ENCODE measurements at places on chromosomes 5 and 9. TPM values are rescaled to one million over a fixed set of nuclear protein-coding genes. Genes with fewer than 3 reads are reported as not detected.

Gene LRRC70
- total RNA-seq, result 0.51 TPM

DNA sequence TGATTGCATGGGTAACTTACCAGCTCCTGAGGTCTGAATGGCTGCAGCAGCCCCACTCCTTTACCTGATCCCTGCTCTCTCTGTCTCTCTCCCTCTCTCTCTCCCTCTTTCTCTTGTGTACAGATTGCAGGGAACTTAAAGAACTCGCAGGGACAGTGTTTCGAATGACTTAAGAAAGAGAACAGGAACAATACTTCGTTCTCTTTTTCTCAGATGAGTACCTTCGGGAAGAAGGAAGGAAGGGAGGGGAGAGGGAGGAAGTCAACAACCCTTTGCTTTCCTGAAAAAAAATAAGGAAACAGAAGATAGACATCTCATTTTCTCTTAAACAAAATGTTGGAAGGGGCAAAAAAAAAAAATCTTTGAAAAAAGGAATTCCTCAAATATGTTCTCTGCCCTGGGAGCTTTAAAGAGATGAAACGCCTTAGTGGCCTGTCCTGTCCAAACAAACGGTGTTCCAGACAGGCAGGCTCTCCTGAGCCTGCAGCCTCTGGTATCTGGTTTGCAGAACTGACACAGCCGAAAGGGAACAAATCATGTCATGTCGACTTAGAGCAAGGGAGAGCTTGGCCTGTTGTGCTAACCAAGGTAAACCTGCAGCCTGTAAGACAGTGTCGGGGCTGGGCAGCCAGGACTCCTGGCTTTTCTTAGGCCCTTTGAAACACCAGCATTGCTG lies at the start of gene ZNF366:
ZNF366 (minus strand) TSS at position 180 of the 676 bp plus-strand sequence. CDS start 45,914 bp downstream, outside the sequence.
- no peaks in the 10 kb centered on the region for H3K27me3 ChIP-seq
- H3K4me1 ChIP-seq, result peaks cover 48% of the 10 kb centered on the region
- no peaks in the 10 kb centered on the region for H3K36me3 ChIP-seq

GRCh38 chr9:110874963-110875674 lies 163.2 kb downstream of the LPAR1 start:
- no peak for DNase-seq
- H3K36me3 ChIP-seq, result peaks cover 14% of the 10 kb centered on the region
- H3K27me3 ChIP-seq, result no peaks in the 10 kb centered on the region
- H3K27ac ChIP-seq, result no peak overlapping the region
- H3K4me1 ChIP-seq, result peaks cover 7% of the 10 kb centered on the region

- H3K36me3 ChIP-seq, result no peaks in the 10 kb centered on the region
- H3K27me3 ChIP-seq, result peaks cover 12% of the 10 kb centered on the region
- no peak overlapping the region for H3K27ac ChIP-seq
- no peak overlapping the region for H3K4me3 ChIP-seq
These were observed 121.0 kb downstream of the PDZD2 start for GRCh38 chr5:31759925-31760324.

Gene PRRX2
- total RNA-seq, result 145 TPM

Gene ARL14EPL
- total RNA-seq, result not detected

Gene NXNL2
- 3.1 TPM for total RNA-seq

DNA sequence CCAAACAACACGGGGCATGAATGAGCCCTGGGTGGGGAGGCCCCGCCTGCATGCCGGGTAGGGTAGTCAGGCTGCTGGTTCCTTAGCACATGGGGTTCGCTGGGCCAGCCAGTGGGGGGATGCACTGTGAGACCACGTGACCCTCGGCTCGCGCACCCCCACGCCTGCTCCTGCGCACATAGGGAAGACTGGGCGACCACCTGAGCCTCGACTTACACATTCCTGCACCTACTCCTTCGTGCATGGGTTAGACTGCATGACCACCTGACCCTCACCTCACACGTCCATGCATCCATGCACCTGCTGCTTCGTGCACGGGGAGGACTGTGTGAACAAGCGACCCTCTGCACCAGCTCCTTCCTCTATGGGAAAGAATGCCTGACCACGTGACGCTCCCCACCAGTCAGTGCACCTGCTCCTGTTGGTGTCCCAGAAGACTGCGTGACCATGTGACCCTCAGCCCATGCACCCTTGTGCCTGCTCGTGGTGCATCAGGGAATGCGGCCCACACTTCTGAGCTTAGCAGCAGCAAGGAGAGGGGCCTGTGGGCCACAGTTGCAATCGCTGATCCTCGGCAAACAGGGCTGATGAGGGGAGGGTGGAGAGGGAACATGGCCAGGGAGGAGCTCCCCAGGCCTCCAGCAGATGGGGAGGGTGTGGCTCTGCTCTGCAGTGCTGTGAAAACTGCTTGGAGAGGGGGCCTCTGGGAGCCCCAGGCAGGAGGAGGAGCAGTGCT lies 18.1 kb downstream of the LPCAT1 start:
- H3K4me1 ChIP-seq, result no peaks in the 10 kb centered on the region
- no peak overlapping the region for H3K4me3 ChIP-seq
- no peak for DNase-seq

GRCh38 chr5:78630047-78630446 lies 18.5 kb downstream of the LHFPL2 start:
- no peaks in the 10 kb centered on the region for H3K36me3 ChIP-seq
- no peak for DNase-seq
- no peak overlapping the region for H3K27ac ChIP-seq
- H3K4me3 ChIP-seq, result no peak overlapping the region

DNA sequence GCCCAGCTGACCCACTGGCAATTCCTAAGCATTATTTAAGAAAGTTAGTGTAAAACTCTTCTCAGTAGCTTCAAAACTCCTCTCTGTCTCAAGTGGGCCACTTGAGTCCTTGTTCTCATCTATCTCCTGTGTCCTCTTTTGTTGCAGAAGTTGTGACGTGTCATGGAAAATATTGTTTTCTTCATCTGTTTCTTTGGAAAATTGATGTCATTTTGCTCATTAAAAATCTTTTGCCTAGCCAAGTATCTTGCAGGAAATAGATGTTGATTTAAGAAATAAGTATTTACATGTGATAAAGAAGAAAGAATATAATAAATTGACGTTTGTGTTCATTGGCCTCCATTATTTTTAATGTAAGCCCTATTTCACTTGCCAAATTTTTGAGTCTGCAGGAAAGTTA lies 1158.4 kb upstream of the SEMA6A start:
- no peaks in the 10 kb centered on the region for H3K36me3 ChIP-seq
- H3K4me3 ChIP-seq, result no peak overlapping the region
- no peak overlapping the region for H3K27ac ChIP-seq

- peak; percentile 81 for DNase-seq
- peak overlapping the region; percentile 75 for H3K4me3 ChIP-seq
- H3K36me3 ChIP-seq, result no peaks in the 10 kb centered on the region
- no peaks in the 10 kb centered on the region for H3K27me3 ChIP-seq
- H3K4me1 ChIP-seq, result peaks cover 23% of the 10 kb centered on the region
These were observed 6.2 kb upstream of the KLF9 start for GRCh38 chr9:70420441-70421271.

GRCh38 chr5:133758641-133759040 lies 146.3 kb upstream of the FSTL4 start:
- no peak overlapping the region for H3K27ac ChIP-seq
- H3K4me3 ChIP-seq, result no peak overlapping the region
- peak; percentile 18 for DNase-seq
- H3K4me1 ChIP-seq, result no peaks in the 10 kb centered on the region
- H3K27me3 ChIP-seq, result peaks cover 6% of the 10 kb centered on the region
- no peaks in the 10 kb centered on the region for H3K36me3 ChIP-seq

DNA sequence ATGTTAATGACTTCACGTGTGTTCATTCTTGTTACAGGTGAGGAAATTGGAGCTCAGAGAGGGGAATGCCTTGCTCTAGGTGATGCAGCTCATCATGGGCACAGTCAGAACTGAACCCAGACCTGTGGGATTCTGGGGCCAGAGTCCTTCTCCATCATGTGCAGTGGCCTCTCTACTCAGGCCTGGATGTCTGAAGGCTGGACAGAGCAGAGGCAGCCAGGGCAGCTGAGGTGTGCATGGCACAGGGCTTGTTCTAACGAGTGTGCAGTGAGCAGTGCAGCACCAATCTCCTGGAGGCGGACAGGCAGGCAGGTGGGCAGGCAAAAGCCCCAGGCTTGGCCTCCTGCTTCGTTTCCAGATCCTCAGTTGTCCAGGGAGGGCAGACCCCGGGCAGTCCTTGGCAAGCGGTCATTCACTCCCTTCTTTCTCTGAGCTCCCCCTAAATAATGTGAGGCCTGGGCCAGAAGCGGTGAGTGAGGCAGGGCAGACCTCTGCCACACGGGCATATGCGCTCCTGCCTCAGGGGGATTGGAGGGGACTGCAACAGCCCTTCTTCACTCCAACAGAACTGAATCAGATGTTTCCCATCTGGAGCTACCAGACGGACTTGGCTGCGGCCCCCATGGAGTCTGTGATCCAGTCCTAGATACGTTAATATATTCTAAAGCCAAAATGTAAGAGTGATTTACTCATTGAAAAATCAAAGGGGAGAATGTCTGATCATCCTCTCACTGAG lies 68.7 kb upstream of the FSTL4 start:
- no peak for DNase-seq
- H3K36me3 ChIP-seq, result no peaks in the 10 kb centered on the region
- H3K27me3 ChIP-seq, result peaks cover 14% of the 10 kb centered on the region
- no peaks in the 10 kb centered on the region for H3K4me1 ChIP-seq

- H3K4me3 ChIP-seq, result no peak overlapping the region
- H3K36me3 ChIP-seq, result no peaks in the 10 kb centered on the region
These were observed 13.9 kb upstream of the SGCD start for GRCh38 chr5:156312897-156313694.

GRCh38 chr9:842635-843426 lies 1.3 kb downstream of the DMRT1 start:
- no peak overlapping the region for H3K27ac ChIP-seq
- H3K27me3 ChIP-seq, result peaks cover 49% of the 10 kb centered on the region
- H3K4me3 ChIP-seq, result no peak overlapping the region
- no peak for DNase-seq
- no peaks in the 10 kb centered on the region for H3K36me3 ChIP-seq
- H3K4me1 ChIP-seq, result no peaks in the 10 kb centered on the region

DNA sequence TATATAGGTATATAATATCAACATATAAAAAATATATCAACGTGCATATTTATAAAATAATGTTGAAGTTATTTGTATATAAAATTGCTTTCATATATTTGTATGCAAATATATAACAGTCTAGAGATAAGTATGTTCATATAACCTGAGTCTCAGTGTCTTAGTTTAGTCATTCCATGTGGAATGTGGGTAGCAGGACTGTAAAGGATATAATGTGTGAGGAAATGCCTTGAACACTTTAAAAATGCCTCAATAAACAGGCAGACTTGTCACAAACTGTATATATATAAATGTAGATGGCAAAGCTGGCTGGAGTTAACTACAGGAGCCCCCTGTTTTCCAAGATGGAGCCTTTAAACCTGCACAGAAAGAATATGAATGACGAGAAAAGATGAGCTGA lies 48.4 kb downstream of the CCDC125 start:
- H3K4me3 ChIP-seq, result no peak overlapping the region
- peaks cover 24% of the 10 kb centered on the region for H3K36me3 ChIP-seq
- H3K27me3 ChIP-seq, result no peaks in the 10 kb centered on the region
- no peaks in the 10 kb centered on the region for H3K4me1 ChIP-seq

GRCh38 chr5:74205767-74206578 lies 434.6 kb downstream of the ENC1 start:
- H3K4me1 ChIP-seq, result peaks cover 27% of the 10 kb centered on the region
- peak; percentile 31 for DNase-seq
- no peaks in the 10 kb centered on the region for H3K36me3 ChIP-seq
- no peak overlapping the region for H3K4me3 ChIP-seq
- no peaks in the 10 kb centered on the region for H3K27me3 ChIP-seq
- H3K27ac ChIP-seq, result peak overlapping the region; percentile 25

DNA sequence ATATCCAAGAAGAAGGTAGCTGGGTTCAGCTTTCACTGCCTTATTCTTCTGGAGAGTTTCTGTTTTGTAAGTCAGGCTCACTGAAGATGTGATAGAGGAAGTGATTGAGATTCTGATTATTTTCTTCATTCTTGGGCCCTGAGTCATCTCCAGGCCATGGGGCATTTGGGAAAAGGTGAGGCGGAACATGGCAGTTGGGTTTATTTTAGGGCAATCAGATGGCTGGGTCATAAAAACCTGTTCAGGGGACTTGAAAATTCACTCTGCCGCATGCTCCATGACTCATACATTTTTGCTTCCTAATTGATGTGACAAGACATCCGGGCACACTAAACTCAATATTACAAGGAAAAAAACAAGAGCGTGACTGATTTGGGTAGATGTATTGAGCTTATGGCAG lies 265.7 kb upstream of the KLF4 start:
- no peaks in the 10 kb centered on the region for H3K27me3 ChIP-seq
- peak overlapping the region; percentile 18 for H3K27ac ChIP-seq
- no peaks in the 10 kb centered on the region for H3K36me3 ChIP-seq
- peaks cover 35% of the 10 kb centered on the region for H3K4me1 ChIP-seq
- no peak overlapping the region for H3K4me3 ChIP-seq
- peak; percentile 68 for DNase-seq

Gene CKS2
- 44.0 TPM for total RNA-seq

DNA sequence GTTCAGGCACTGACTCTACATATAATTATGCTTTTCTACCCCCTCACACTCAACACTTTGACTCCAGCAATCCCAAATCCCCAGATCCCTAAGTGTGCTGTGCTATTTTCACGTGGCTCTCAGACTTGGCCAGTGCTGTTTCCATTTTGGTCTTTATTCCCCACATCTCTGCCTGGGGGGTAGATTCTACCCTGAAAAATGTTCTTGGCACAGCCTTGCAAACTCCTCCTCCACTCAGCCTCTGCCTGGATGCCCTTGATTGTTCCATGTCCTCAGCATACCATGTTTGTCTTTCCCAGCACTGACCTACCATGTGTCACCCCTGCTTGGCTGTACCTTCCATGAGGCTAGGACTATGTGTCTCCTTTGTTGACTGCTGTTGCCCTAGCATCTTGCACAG lies 43.0 kb downstream of the FXN start:
- H3K4me1 ChIP-seq, result no peaks in the 10 kb centered on the region
- no peaks in the 10 kb centered on the region for H3K36me3 ChIP-seq
- H3K27ac ChIP-seq, result no peak overlapping the region
- H3K4me3 ChIP-seq, result no peak overlapping the region
- DNase-seq, result no peak

GRCh38 chr5:128216860-128217531 lies 133.4 kb downstream of the SLC12A2 start:
- H3K27ac ChIP-seq, result peak overlapping the region; percentile 61
- H3K4me3 ChIP-seq, result no peak overlapping the region
- no peaks in the 10 kb centered on the region for H3K36me3 ChIP-seq
- DNase-seq, result peak; percentile 97
- H3K27me3 ChIP-seq, result no peaks in the 10 kb centered on the region
- H3K4me1 ChIP-seq, result peaks cover 15% of the 10 kb centered on the region

Gene CCL21
- total RNA-seq, result not detected

DNA sequence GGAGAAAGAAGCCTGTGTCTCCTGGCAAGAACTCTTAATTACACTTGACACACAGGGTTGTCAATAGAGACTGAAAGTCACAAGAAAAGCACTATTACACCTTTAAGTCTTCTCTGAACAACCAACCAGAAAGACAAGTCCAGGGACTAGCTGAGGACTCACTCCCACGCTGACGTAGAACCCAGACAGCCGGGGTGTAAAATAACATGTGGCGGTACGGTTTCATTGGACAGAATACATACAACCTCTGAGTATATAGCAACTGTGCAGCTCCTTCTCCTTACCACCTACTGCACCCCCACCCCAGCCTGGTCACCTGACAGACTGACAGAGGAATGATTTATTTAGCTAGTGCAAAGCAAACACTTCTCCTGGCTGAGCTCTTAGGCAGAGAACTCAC lies 103.4 kb upstream of the RASEF start:
- H3K27ac ChIP-seq, result no peak overlapping the region
- DNase-seq, result no peak
- 0 out of 2 replicates have a peak, but pooled peaks cover 3% of the 10 kb centered on the region for H3K27me3 ChIP-seq
- no peak overlapping the region for H3K4me3 ChIP-seq
- no peaks in the 10 kb centered on the region for H3K4me1 ChIP-seq
- H3K36me3 ChIP-seq, result no peaks in the 10 kb centered on the region

GRCh38 chr9:136947028-136947891 lies 2.2 kb downstream of the C8G start:
- H3K4me3 ChIP-seq, result no peak overlapping the region
- DNase-seq, result no peak
- peak overlapping the region; percentile 50 for H3K27ac ChIP-seq
- no peaks in the 10 kb centered on the region for H3K27me3 ChIP-seq
